NCI-H460 (cell line): ENCODE measurements at places on chromosomes 2 and 18. TPM values are rescaled to one million over a fixed set of nuclear protein-coding genes. Genes with fewer than 3 reads are reported as not detected.

EVA1A gene
- not detected in 2 replicates for total RNA-seq

POMC gene
- total RNA-seq, result not detected in 2 replicates

SERPINB11 gene
- total RNA-seq, result 107 and 126 TPM in 2 replicates

POTEJ gene
- not detected in 2 replicates for total RNA-seq

UGT1A3 gene
- not detected in 2 replicates for total RNA-seq

TRPM8 gene
- not detected in 2 replicates for total RNA-seq

ACADL gene
- 0.32 and 0.66 TPM in 2 replicates for total RNA-seq

PID1 gene
- total RNA-seq, result 23.7 and 24.8 TPM in 2 replicates

ACVR1 gene
- 11.4 and 13.9 TPM in 2 replicates for total RNA-seq

DNA sequence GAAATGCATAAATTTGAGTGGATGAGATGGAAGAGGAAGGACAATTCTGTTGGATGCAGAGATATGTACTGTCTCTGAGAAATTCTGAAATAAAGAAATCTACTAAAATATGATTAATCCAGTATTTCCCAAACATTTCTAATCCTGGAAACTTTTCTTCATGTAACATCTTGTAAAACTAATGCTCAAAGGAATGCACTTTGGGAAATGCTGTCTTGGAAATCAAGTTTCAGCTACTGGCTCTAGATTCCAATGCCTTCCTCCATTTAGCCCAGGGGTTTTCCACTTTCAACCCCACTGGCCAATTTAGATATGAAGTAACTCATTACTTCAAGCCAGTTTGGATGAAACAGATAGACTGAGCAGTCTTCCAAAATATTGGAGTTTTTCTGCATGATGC lies 355.1 kb downstream of the TXNL1 start:
- DNase-seq, result no peak

DNA sequence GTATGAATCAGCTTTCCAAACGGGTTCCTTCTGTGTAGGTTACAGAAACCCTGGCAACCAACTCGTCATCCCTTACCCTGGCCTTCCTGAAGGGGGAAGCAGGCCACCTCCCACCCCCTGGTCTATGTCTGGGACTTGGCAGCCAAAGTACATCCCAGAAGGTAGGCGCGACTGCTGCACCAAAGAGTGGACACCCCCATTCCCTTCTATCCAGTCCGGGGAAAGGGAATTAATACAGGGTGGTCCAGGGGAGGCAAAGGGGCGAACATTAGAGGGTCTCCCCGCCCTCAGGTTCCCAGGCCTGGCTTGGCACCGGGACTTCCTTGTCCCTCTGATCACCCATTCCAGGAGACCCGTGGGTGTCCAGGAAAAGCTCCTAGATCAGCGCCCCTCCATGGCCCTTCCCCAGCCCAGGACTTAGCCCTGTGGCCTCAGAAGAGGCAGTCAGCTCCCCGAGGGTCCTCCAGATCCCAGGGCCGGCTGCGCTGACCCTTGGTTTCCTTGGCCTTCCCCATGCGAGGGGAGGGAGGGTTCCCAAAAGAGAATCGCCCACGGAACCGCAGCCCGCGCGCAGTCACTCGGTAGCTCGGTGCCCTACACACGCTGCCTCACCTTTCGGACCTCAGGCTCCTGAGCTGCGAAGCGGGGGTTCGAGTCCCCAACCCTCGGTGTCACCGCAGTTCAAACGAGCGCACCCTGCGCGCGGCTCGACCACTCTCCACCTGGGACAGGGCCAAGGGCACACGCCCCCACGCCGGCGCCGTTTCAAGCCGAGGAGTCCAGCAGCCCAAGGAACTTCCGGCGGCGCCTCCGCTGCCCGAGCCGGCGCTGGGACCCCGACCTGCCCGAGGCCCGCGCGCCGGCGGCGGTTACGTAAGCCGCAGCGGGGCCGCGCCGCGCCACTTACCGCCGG lies at the start of gene PER2:
Gene PER2 (minus strand): TSS at position 874 of the 913 bp plus-strand sequence. CDS start 10,674 bp downstream, outside the sequence.
- no peak for DNase-seq

DNA sequence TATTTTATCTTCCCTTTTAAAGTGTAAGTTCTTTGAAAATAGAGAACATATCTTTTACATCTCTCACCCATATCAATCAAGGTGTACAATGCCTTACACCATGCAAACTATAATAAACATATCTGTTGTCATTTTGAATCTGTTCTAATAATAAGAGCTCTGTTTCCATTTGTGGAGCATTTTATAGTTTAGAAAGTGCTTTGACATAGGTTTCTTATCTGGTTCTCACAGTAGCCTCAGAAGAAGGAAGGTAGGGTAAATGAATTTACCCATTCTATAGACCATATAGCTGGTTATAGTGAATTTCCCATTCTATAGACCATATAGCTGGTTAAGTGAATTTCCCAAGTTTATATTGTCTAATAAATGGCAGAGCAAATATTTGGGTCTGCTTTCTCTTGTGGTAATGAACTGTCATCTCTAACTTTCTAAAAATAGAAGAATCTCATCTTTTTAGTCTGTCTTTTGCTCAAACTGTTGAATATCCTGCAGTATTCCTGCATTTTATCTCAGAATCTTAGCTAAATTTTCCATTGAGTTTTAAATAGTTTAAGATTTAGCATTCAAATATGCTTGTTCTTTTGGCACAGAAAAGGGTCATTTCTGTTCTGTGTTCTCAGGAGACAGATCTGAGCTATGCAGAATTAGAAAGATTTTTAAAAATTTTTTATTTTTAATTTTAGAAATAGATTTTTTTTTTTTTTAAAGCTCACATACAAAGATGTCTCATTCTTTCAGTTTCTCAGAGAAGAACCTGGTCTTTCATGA lies 80.7 kb upstream of the STON1 start:
- no peak for DNase-seq

DNA sequence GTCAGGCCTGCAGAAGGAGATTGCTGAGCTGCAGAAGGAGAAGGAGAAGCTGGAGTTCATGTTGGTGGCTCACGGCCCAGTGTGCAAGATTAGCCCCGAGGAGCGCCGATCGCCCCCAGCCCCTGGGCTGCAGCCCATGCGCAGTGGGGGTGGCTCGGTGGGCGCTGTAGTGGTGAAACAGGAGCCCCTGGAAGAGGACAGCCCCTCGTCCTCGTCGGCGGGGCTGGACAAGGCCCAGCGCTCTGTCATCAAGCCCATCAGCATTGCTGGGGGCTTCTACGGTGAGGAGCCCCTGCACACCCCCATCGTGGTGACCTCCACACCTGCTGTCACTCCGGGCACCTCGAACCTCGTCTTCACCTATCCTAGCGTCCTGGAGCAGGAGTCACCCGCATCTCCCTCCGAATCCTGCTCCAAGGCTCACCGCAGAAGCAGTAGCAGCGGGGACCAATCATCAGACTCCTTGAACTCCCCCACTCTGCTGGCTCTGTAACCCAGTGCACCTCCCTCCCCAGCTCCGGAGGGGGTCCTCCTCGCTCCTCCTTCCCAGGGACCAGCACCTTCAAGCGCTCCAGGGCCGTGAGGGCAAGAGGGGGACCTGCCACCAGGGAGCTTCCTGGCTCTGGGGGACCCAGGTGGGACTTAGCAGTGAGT lies 19.4 kb downstream of the FOSL2 start:
- DNase-seq, result no peak

DNA sequence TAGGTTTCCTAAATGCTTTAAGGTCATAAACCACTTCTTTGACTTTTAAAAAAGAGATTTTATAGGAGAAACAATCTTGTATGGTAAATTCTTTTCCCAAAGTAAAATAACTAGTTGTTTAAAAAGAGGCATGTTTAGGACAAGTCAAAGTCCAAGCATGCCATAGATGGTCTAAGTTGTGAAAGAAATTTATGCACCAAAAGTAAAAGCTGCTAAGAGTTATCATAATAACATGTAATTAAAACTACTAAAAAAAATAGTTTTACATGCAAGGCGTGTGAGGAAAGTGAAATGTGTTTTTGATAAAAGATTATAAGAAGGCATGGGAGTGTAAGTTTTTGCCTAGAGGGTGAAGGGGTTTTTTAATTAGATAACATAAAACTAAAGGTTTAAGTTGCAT lies 22.5 kb downstream of the FAM210A start:
- DNase-seq, result no peak

- no peak for DNase-seq
These were observed 5.3 kb downstream of the LHCGR start for GRCh38 chr2:48750128-48750739.

GRCh38 chr2:150428641-150429040 lies 58.8 kb downstream of the RND3 start:
- no peak for DNase-seq

- no peak for DNase-seq
These were observed 461 bp downstream of the PRADC1 start for GRCh38 chr2:73232403-73233153.

DNA sequence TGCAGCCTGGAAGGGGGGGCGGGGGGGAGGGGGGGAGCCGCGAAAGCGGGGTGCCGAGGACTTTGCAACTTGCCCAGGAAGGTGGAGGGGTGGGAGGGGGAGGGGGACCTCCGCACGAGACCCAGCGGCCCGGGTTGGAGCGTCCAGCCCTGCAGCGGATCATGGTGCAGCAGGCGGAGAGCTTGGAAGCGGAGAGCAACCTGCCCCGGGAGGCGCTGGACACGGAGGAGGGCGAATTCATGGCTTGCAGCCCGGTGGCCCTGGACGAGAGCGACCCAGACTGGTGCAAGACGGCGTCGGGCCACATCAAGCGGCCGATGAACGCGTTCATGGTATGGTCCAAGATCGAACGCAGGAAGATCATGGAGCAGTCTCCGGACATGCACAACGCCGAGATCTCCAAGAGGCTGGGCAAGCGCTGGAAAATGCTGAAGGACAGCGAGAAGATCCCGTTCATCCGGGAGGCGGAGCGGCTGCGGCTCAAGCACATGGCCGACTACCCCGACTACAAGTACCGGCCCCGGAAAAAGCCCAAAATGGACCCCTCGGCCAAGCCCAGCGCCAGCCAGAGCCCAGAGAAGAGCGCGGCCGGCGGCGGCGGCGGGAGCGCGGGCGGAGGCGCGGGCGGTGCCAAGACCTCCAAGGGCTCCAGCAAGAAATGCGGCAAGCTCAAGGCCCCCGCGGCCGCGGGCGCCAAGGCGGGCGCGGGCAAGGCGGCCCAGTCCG lies 540 bp downstream of the SOX11 start:
- DNase-seq, result no peak

DNA sequence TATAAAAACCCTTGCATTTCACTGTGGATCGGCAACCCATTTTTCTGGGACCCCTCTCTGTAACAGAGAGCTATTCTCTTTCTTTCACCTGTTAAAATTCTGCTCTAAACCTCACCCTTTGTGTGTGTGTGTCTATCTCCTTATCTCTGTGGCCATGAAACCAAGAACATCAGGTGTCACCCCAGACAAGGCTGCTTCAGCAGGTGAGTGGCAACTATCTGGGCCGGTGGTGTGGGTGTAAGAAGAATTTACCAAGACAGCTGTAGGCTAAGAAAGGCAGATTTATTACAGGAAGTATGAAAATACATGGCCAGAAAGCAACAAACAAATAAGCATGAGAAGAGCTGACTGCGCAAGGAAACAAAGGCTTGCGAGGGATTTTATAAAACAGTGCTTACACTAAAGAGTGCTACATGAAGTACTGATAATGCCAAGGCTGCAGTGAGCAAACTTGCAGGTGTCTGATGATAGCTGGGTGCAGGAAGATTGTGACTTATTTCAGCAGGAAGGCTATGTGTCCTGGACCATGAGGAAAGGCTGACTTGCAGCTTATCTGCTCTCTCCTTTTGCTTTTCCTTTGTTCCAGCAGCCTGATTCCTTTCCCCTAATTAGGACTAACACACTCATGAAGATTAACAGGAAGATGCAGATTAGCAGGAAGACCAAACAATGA lies 421.1 kb downstream of the PTH2R start:
- no peak for DNase-seq

DNA sequence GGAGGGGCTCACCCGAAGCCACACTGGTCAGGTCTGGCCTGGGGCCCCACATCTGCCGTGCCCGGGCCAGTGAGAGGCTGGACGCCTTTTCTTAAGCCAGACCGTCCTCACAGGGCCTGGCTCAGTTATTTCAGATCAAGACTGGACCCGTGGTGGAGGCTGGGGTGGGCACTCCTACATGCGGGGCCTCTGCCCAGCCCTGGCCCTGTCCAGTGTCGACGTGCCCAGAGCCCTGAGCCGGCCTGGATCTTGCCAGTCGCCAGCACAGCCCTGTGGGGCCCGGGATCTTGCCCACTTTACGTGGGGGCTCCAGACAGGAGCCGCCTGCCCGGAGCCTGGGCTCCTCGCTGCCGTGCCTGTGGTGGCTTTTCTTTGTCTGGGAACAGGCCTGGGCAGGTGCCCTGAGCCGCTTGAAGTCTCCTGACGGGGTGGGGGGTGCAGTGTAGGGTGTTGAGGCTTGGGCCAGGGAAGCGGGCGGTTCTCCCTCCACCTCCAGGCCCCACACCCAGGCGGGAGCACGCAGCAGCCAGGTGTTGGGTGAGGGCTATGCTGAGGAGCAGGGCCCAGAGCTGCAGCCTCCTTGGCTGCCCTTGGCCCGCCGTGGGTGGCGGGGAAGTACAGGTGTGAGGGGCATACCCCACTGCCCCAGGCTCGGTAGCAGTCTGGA lies 6.0 kb downstream of the GPC1 start:
- DNase-seq, result no peak

DNA sequence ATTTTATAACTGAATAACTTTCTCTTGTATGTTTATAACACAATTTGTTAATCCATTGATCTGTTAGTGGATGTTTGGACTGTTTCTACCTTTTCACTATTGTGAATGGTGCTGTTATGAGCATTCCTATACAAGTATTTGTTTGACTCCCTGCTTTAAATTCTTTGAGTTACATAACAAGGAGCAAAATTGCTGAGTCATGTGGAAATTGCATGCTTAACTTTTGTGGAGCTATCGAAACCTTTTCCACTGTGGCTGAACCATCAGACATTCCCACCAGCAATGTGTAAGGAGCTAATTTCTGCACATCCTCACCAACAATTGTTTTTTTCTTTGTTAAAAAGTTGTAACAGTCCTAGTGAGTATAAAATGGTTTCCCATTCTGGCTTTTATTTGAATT lies 415.5 kb downstream of the CBLN2 start:
- DNase-seq, result no peak

DNA sequence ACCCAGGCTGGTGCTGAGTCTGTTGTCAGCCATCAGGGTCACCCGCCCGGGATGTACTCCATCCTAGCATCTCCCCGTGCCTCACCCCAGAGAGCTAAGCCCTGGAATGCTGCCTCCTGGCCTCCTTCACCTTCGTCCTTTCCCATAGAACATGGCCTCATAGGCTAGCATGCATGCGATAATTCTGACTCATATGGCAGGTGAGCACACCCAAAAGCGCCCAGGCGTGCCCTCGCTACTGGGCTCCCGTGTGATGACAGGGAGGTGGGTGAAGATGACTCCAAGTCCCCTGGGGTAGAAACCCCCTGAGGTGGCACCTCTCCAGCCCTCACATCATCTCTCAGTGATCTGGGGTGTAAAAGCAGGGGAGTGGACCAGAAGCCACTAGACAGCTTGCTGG lies 7.3 kb downstream of the SPR start:
- no peak for DNase-seq

DNA sequence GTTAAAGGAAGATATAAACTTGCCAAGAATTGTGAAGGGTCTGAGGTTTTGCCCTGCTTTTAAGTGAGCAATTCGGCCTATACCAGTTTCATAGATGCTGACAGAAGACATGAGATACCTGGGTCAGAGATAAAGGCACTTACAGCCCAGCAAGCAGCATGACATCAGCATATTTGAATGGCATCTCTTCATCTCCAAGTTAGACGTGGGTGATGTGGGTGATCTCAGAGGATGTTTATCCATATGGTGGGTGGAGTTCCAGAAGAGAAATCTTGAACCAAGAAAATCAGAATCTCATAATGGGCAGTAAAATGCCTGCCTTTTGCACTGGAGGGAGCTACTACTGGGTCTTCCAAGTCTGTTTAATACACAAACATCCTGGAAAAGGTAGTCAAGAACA lies 44.7 kb downstream of the GYPC start:
- no peak for DNase-seq

GRCh38 chr2:112941753-112942653 lies 31.0 kb downstream of the IL37 start:
- DNase-seq, result peak; percentile 72

- no peak for DNase-seq
These were observed 211.9 kb downstream of the ALPK2 start for GRCh38 chr18:58416704-58417683.
